ENCODE measurements at places on chromosomes 3 and 15. TPM values are rescaled to one million over a fixed set of nuclear protein-coding genes. Genes with fewer than 3 reads are reported as not detected.
A peak's percentile ranks its signal among the peaks of the same experiment; 100 is the strongest.

SPSB4 gene
- total RNA-seq, result 4.9 TPM

SUCNR1 gene
- 0.22 TPM for total RNA-seq

PDCD7 gene
- 17.4 TPM for total RNA-seq

GRCh38 chr3:100915706-100916495, 77.3 kb downstream of the ABI3BP start:
- DNase-seq, result no peak

- DNase-seq, result no peak
These were observed 97.5 kb downstream of the CHL1 start for GRCh38 chr3:294096-294495.

GRCh38 chr15:101167753-101168462, 83.9 kb downstream of the CHSY1 start:
- DNase-seq, result peak; percentile 92

DNA sequence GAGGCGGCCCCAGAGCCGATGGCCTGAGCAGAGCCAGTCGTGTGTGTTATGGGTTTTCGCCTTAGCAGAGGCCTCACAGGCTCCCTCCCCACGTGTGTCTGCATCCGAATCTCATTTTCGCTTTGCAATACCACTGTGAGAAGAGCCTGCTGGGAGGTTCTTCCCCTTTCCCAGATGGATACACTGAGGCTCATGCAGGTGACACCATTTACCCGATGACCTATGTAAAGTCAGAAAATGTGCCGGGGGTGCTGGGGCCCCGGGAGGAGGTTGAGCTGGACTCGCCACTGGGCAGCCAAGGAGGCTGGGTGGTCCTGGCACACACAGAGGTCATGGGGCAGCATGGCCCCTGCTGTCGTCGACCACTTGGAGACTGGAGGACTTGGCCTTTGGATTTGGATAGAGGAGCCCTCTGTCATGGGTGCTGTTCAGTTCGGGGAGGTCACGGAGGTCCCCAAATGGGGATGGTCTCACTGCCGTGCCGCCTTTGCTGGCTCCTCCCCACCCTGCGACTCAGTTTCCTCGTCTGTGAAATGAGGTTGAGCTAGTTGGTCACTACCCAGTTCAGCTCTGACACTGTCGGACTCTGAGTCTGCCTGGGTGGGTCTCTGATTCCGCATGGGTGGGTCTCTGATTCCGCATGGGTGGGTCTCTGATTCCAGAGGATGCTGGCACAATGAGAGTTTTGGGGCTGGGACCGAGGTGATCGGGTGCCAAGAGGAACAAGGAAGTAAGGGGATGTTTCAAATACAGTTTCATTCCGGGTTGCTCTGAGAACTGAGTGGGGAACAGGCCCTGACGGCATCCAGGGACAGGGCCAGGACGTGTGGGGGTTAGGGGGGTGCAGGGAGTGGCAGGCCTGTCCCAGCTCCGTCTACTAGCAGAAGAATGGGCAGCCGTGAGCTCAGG, 23.2 kb upstream of the MUC4 start:
- no peak for DNase-seq

DNA sequence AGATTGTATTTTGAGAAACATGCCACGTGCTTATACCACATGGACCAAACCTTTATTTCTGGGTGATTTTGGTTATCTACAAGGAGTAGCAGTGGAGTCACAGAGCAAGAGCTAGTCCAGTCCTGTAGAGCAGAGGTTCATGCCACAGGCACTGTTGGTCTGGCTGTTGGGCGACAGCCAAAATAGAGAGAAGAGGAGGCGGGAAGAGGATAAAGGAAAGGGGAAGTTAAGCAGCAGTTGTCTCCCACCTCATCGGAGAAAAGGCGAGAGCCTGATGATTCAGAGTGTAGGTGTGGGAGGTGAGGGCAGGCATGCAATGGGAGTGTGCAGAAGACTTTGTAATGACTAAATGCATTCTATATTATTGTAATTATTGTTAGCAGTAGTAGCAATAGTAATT, 237.5 kb upstream of the ROPN1 start:
- DNase-seq, result no peak

DNA sequence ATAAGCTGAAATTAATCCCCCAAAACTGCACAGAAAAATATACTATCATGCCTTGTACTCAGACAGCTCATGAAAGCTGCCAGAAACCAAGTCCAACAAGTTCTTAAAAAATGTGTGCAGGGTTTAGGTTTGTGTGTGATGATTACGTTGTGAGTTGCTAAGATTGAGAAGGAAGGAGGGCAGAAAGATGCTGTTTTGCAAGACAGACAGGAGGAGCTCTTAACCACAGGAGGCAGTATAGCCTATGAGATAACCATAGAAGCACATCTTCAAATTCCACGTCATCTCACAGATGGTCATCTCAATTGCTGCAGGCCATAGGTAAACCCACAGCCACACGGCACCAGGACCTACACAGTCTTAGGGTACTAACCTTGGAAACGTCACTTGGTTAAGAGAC, 191.9 kb downstream of the STT3B start:
- no peak for DNase-seq

DNA sequence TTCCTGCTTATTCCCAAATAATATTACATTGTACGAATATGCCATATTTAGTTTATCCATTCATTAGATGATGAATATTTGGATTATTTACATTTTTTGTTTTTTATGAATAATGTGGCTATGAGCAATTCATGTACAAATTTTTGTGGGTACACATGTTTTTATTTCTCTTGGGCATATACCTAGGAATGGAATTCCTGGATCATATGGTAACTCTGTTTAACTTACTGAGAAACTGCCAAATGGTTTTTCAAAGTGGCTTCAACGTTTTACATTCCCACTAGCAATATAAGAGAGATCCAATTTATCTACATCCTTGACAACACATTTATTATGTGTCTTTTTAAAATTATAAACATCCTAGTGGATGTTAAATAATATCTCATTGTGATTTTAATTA, 362.0 kb upstream of the TMCO5A start:
- no peak for DNase-seq

GRCh38 chr3:188152660-188153436, 1.1 kb upstream of the LPP start:
- no peak for DNase-seq
